ENCODE measurements at places on chromosomes 2 and 18. TPM values are rescaled to one million over a fixed set of nuclear protein-coding genes. Genes with fewer than 3 reads are reported as not detected.

GRCh38 chr2:68791914-68792313 lies 57.3 kb downstream of the ARHGAP25 start:
- DNase-seq = no peak

DNA sequence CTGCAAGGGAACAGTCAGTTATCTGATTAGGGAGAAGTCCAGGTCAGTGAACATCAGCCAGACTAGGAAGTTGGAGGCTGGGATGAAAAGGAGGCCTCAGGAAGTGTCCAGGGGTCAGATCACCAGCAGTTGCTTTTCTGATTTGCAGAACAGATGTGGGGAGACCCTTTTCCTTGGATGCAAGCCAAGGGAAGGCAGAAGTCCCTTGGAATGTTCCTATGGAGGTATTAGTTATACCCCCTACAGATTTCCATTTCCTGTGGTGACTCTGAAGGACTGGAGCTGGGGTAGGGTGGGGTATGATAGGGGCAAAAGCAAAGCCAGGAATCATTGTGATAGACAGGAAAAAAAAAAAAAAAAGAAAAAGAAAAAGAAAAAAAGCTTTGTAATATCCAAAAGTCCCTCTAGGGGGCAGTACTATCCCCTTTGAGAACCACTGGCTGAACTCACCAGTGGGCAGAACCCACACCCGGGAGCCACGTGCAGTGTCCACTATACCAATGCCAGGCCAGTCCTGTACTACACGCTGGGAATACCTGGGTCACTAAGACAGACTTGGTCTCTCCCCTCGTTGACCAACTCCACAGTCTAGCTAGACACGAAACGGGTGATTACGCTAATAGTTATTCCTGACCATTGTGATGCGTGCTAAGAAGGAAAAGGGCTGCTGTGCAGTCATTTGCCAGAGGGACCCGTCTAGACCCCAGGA lies 7.4 kb downstream of the DYSF start:
- no peak for DNase-seq

DNA sequence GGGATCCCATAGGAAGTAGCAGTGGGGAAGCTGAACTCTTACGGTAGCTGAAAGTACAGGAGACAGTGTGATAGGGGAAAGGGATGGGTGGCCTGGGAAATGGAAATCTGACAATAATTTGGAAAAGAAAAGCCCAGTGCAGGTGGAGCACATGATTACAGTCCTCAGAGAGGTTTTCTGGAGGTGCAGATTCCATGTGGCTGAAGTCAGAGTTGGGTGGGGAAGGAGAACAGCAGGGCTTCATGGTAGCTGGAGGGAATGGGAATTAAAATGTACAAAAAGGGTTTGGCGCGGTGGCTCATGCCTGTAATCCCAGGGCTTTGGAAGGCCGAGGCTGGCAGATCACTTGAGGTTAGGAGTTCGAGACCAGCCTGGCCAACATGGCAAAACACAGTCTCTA lies 12.2 kb downstream of the HRH4 start:
- DNase-seq = no peak

GRCh38 chr2:64629875-64630274 lies 23.8 kb downstream of the SERTAD2 start:
- no peak for DNase-seq

- DNase-seq = peak; percentile 44
Measured at GRCh38 chr18:34322365-34323289, 97.9 kb upstream of the NOL4 start.

DNA sequence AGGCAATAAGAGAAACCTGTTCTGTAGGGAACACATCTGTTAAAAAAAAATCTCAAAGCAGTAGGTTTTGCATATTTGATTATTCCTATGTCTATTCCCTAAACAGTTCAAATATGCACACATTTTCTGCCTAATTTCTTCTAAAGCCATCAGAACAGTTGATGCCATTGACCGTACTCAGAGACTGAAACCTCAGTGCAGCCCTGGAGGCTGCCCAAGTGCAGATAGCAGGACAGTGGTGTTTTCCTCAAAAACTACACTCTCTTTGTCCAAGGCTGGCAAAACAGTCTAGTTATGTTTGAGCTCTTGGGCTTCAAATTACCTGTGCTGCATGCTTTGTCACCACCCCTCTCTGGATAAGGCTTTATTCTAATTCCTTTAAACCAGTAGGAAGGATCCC lies 23.3 kb upstream of the NFE2L2 start:
- DNase-seq = peak; percentile 40

DNA sequence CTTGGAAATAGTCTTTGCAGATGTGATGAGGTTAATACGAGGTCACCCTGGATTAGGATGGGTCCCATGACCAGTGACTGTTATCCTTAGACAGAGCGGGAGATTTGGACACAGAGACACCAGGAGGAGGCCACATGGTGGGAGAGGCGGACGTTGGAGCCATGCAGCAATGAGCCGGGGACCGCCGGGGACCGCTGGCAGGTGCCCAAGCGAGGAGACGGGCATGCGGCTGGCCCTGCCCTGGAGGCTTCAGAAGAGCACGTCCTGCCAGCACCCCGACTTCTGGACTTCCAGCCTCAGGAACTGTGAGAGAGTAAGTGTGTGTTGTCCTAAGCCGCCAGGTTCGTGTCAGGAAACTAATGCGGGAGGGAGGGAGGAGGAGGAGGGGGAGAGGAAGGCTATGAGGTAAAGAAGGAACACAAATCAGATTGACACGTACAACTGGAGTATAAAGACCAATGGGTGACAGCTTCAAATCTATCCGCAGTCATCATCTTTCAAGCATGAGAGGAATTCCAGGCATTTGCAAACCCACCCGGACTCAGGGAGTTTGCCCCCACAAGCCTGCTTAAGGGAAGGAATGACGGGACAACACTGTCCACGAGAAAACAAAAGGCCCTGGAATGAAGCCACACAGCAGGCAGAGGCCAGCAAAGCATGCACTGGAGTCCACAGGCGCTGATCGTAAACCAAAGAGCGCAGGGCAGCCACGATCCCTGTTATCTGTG lies 11.6 kb upstream of the BOK start:
- no peak for DNase-seq

GRCh38 chr2:207156451-207157161 lies 9.1 kb downstream of the KLF7 start:
- no peak for DNase-seq

- no peak for DNase-seq
Measured at GRCh38 chr2:177806025-177806424, 266.6 kb downstream of the PDE11A start.

DRC1 gene
- total RNA-seq = not detected

- no peak for DNase-seq
Measured at GRCh38 chr2:32976409-32977063, 29.8 kb downstream of the LTBP1 start.

DNA sequence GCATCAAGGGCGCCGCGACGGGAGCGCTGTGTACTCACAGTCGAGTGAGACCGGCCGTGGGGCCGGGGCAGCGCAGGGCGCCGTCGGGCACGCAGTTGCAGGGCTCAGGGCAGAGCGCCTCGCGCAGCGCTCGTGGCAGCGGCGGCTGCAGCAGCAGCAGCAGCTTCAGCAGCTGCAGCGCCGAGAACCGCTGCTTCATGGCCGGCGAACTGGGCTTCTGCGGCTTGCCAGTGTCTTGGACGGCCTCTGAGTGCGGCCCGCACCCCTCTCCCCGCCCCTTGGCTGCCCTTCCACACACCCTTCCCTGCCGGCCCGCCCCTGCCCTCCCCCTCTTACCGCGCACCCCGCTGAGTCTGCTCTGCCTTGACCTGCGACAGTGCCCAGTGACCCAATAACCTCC lies at the start of gene LHCGR:
Gene LHCGR (minus strand): TSS at position 252 of the 400 bp plus-strand sequence. CDS start 53 bp downstream, at position 199.
- DNase-seq = peak; percentile 64

DNA sequence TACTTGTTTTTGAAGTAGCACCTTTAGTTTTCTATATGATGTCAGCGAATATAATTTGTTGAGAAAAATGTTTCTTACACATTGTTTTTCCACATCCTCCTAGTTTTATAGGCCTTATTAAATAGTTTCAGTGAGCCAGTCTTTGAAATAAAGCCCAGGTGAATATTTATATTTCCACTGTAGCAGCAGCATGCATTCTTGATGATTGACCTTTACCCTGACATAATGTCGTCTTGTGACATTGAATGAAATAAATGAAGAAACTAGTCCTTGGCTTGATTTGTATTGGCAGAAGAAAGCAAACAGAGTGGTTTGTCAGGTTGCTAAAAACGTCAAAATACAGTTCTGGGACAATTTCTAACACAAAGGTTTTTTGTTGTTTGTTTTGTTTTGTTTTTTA lies 84.4 kb downstream of the EHBP1 start:
- no peak for DNase-seq

- no peak for DNase-seq
Measured at GRCh38 chr18:62616331-62616805, 93.5 kb downstream of the ZCCHC2 start.

- DNase-seq = peak; percentile 65
Measured at GRCh38 chr2:217890445-217890844, 112.3 kb downstream of the TNS1 start.

CD207 gene
- 0.20 TPM for total RNA-seq

GRCh38 chr2:190283783-190284182 lies 35.8 kb downstream of the HIBCH start:
- DNase-seq = no peak

- no peak for DNase-seq
Measured at GRCh38 chr2:188668017-188668680, 306.0 kb upstream of the COL3A1 start.

DNA sequence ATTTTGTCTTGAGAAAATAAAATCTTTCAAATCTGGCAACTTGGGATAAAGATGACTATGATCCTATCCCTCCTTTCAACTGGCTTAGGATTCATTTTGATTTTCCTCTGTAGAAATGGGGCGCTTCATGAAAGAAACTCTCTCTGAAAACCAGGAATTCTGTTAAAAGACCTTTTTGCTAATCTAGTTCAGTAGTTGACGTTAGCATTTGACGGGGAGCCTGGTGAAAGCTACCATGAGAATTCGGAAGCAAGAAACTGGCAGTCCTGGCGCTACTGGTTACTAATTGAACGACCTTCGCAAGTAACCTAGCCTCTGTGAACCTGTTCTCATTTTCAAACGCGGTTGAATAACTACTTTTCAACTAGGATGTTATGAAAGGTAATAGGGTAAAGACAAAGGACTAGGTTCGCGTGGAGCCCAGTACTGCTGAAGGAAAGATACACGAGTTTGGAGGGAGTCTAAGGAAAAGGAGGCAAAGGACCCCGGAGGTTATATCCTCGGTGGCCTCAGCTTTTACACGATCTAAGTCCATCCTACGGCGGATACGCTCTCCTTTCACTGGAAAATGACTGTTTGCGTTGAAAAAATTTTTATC lies 604 bp upstream of the STK11IP start:
- DNase-seq = no peak

- no peak for DNase-seq
Measured at GRCh38 chr2:223460209-223460608, 142.0 kb downstream of the SCG2 start.

DAW1 gene
- 0.56 TPM for total RNA-seq

DNA sequence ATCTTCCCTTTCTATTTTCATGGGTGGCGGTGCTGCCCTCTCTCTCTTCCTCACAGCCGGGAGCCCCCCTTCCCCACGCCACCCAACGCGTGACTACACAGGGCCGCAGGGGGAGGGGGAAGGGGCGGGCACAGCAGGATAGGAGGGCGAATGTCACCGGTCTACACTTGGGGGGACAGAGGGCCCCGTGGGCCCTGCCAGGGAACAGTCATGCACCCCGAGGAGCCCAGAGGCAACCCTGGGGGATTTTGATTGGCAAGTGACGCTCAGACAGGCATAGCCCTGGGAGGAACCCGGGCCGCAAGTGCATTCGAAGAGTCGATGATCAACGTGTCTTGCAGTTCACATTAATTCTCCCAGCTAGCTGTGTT lies 91.1 kb upstream of the ANKRD30BL start:
- no peak for DNase-seq

SP3 gene
- total RNA-seq = 44.8 TPM

BOLL gene
- not detected for total RNA-seq

DNA sequence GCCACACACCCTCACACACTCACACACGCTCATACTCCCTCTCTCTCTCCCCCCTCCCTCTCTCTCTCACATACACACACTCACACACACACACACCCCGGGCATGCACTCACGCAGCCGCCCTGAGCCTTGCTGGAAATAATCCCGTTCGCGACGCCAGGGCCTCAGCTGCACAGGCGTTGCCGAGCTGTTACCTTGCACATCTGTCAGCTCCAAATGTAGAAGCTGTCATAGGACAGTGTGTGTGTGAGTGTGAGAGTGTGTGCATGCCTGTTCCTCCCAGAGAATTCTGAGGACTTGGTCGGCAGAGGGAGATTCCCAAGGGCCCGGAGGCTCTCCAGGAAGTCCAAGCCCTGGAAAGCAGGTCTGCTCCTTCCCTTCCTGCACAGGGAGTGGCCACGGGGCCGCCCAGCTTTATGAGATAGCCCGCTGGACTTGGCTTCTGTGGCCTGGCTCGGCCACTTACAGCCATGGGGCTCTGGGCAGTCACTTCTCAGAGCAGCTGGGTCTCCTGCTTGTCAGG lies 8.6 kb downstream of the SPR start:
- DNase-seq = peak; percentile 80

- no peak for DNase-seq
Measured at GRCh38 chr18:3384664-3385563, 65.1 kb upstream of the TGIF1 start.

GRCh38 chr18:8374676-8375075 lies 234.6 kb upstream of the RAB12 start:
- no peak for DNase-seq

GRCh38 chr2:184419744-184420143 lies 178.6 kb upstream of the ZNF804A start:
- no peak for DNase-seq

DNA sequence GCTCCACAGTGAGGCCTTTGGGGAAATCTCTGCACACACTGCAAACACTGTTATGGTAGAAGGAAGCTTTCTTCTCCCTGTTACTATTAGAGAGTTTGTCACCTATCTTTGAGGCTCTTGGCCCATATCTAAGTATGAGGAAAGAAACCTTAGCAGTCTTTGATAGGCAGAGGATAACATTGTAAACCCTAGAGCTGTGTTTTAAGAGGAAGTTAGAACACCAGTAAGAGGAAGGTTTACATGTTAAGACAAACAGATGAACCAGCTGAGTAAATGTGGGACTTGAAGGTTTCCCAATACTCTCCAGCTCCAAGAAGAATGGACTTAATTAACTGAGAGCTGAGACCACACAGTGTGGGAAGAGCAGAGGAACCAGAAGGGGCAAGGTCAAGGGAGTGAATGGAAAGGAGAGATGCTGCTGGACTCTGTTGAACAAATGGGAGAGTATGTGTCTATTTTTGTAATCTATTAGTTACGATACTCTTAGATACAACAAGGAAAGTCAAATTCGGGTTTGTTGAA lies 257.0 kb downstream of the DPP10 start:
- DNase-seq = no peak

SCN3A gene
- total RNA-seq = 0.28 TPM

RIF1 gene
- 17.7 TPM for total RNA-seq

DNA sequence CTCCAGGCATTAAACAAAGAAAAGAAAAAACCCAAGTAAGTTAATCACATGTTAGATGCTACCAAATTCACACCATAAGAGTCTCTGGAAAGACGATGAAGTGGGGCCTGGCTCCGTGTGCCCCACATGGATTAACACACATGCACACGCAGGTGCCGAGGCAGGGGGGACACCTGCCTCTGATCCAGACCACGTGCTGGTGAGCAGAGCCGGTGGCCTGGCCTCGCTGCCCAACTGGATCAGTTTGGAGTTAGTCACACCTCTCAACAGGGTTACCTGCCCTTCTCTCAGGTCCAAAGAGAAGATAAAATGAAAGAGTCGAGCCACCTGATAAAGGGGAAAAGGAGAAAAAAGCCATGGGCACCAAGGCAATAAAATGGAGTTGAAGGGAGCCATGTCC lies 40.5 kb downstream of the MRPL35 start:
- DNase-seq = no peak

All from right cardiac atrium (tissue), 5 donors.